Naive thymus-derived CD4-positive, alpha-beta T cell (primary cell): ENCODE measurements at places on chromosomes 11 and 22. TPM values are rescaled to one million over a fixed set of nuclear protein-coding genes. Genes with fewer than 3 reads are reported as not detected.

Gene SMARCB1
- 54.2 TPM for total RNA-seq

DNA sequence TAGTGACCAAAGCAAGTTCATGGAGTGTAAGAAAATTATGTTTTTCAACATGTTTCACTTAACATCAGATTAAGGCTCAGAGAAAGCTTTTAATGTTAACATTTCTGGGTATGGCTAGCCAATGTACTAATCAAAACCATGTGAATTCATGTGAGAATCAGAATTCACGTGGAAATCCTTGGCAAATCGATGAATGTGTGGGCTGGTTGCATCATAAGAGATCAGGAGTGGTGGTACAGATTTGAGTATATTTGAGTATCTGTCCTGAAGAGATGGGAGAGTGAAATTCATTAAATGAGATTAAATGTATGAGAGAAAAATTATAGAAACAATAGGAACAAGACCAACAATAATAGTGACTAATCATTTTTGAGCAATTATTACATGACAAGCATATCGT lies 638.6 kb upstream of the ANO5 start:
- no peak for DNase-seq

DNA sequence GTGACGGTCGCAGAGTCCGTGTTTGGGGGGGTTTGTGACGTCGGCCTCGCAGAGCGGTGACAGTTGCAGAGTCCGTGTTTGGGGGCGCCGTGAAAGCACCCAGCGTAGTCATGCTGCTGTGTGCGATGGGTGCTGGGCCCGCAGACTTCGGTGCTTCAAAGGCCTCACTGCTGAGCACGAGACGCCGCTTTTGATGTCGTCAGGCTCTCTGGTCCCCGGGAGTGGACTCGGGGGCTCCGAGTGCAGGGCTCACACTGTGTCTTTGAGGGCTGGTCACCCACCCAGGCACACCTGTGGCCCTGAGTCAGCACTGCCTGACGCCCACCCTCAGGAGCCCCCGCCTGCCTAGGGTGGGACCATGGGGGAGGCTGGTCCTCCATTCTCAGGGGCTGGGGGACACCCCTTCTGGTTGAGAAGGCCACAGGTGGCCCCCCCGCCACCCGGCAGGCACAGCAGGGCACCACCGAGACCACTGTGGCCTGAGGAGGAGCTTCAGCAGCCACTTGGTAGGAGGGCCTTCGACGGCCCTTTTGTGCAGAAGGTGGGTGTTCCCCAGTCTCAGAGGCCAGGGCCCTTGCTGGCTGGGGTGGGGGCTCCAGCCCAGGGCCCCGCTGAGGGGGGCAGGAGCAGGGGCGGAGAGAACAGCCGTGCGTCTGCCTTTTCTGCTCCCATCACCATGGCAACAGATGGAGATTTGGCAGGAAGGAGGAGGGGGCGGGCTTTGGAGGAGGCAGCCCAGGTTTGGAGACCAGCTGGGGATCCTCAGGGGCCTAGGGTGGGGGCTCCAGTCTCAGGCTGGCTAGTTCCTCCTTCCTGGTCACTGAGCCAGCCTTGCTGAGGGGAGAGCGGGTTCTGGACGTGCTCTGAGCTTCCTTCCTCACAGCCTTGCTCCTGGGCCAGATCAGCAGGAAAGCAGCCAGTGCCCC lies 20.9 kb downstream of the BRSK2 start:
- DNase-seq, result no peak

GRCh38 chr11:63504054-63504453 lies 1.8 kb upstream of the LGALS12 start:
- DNase-seq, result no peak

GRCh38 chr11:59199546-59200422 lies 12.9 kb downstream of the MPEG1 start:
- no peak for DNase-seq
